Stimulated activated CD4-positive, alpha-beta T cell treated with anti-CD3 and anti-CD28 coated beads, Interleukin-1b, Interleukin-23, amount 100 ng/mL, for 1 hour (primary cell): ENCODE measurements at places on chromosomes 11 and 22.
A peak's percentile ranks its signal among the peaks of the same experiment; 100 is the strongest.

- no peak for DNase-seq
Measured at GRCh38 chr11:45757672-45758071, 47.3 kb upstream of the SLC35C1 start.

DNA sequence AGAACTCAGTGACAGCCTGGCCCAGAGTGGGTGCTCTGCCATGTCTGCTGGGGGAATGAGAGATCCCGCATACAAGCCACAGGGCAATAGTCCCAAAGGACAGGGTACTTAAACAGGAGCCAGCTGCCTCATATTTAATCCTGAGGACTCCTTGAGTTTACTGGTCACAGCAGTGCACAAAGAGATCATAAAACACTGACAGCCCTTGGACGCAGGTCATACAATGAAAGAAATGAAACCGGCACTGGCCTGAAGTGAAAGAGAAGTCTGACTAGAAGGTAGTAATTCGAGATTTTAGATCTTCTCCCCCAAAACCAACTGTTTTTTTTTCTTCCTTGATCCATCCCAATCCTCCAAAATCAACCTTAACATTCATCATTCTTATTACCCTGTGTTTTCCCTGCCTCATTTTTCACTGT lies 299.8 kb upstream of the SYN3 start:
- DNase-seq, result no peak

- DNase-seq, result no peak
Measured at GRCh38 chr11:17991783-17992433, 20.9 kb downstream of the SERGEF start.

DNA sequence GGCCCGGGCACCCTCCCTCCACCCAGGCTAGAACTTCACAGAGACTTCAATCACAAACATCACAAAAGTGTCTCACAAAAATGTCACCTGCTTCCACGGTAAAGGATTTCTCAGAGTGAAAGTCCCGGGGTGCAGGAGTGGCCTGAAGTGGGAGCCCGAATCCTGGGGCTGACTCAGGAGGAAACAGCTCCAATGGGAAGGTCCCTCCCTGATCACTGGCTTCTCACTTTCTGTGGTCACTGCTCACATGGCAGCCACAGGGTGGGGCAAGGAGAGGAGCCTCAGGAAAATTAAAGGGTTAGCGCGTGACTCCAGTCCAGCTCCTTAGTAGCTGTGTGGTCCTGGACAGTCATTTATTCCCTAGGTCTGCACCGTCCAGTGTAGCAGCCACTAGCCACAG lies 564.5 kb upstream of the B3GAT1 start:
- no peak for DNase-seq

GRCh38 chr11:19193916-19194315 lies 7.9 kb downstream of the CSRP3 start:
- no peak for DNase-seq

GRCh38 chr11:19811380-19811779 lies 98.7 kb downstream of the NAV2 start:
- no peak for DNase-seq

DNA sequence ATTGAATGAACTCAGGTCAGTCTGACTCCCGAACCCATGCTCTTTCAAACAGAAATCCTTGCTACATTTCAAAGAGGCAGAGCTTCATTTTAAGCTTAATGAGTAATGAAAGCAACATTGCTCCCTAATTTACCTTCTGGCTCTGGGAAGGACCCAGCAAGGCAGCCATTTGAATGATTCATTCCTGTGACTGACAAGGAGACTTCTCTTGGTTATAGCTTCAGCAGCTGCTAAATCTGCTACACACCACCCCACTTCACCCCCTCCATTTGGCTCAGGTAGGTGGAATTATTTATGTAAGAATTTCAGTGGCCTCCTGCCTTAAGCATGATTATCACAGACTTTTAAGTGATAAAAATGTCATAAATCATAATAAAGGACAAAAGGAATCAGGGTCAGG lies 117.7 kb downstream of the KCNC1 start:
- no peak for DNase-seq

GRCh38 chr11:96218006-96218405 lies 125.0 kb downstream of the MAML2 start:
- no peak for DNase-seq

DNA sequence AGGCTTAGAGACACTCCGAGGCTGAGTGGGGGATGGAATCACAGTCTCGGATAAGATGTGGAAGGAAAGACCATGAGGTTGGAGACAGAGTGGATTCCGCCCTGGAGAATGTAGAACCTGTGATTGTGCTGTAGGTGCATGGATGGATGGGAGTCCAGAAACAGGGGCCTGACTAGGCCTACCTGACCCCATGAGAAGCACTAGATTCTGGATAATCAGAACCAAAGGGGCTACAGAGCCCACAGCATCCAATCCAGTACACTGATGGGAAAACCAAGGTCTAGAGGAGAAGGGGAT lies 32.3 kb upstream of the FCHSD2 start:
- no peak for DNase-seq

DNA sequence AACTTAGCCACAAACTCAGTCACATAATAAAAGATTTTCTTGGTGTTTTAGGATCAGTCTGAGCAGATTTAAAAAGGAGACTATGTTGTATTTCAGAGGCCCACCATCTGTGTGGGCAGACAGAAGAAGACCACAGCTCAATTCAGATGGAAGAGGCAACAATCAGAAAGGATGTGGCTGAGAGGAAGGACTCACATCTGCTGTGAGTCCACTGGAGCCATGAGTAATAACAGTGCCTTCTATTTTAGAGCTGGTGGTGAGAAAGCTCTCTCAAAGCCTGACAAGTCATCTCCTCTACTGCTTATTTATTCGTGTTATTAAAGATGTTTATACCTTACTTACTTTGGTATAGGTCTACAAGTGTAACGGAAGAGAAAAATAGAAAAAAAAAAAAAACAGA lies 357.2 kb downstream of the OPCML start:
- DNase-seq, result no peak

DNA sequence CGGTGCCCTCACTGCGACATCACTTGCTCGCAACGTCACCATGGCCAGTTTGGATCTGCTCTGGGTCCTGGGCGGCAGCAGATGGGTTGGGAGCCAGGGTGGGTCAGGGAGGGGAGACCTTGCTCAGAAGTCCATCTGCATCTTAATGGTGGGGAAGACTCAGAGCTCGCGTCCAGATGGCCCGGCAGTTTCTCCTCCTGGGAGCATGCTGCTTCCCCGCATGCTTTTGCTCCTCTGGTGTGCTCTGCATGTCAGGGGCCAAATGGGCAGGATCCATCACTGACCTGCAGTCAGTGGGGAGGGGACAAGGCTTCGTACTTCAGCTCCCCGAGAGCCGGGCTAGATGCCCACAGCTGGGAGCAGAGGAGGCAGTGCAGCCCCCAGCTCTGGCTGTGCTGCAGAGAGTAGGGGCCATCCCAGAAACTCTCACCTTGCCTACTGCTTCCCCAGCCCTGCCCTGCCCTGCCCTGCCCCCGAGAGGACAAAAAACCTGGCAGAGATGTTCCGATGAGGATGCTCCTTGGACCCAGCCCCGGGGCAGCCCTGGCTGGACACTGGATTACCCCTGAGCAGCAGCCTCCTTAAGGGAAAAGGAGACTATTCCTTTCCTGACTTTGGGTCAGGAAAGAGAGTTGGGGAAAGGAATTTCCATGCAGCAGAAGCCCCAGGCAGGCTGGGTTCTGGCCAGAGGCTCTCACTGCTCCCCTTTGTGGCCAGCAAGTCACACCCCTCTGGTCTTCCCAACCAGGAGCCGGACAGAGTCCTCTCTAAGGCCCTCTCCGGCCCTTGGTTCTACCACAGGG lies 149.9 kb downstream of the PKNOX2 start:
- DNase-seq, result no peak

- DNase-seq, result no peak
Measured at GRCh38 chr11:109342261-109342660, 79.7 kb upstream of the C11orf87 start.

- no peak for DNase-seq
Measured at GRCh38 chr11:40219401-40219800, 1240.1 kb downstream of the LRRC4C start.

GRCh38 chr11:119573858-119574257 lies 150.9 kb upstream of the THY1 start:
- DNase-seq, result no peak

DNA sequence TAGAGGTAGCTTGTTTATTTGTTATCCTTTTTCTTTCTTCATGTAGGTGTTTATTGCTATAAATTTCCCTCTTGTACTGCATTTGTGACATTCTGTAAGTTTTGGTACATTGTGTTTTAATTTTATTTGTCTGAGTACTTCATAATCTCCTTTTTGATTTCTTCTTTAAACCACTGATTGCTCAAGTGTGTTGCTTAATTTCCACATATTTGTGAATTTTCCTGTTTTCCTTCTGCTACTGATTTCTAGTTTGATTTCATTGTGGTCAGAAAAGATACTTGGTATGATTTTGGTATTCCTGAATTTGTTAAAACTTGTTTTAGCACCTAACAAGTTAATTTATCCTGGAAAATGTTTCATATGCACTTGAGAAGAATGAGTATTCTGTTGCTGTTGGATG lies 15.1 kb downstream of the OR10V1 start:
- DNase-seq, result no peak

DNA sequence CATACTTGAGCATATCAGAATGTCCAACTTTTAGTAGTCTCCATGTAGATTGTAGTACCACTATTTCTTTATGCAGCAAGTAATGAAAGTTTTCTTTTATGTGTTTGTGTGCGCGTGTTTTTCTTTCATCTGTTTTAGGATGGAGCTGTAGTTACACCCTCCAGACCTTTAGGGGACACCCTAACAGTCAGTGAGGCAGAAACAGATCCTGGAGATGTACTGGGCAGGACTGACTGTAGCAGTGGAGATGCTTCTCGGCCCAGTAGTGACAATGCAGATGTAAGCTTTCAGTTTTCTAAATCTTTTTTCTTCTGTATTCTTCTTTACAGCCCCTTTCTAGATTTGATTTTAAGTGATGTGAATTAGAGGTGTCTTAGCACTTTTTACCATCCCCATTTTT lies 79.9 kb upstream of the GRIK4 start:
- no peak for DNase-seq

- DNase-seq, result no peak
Measured at GRCh38 chr22:36818010-36818642, 1.3 kb upstream of the PVALB start.

DNA sequence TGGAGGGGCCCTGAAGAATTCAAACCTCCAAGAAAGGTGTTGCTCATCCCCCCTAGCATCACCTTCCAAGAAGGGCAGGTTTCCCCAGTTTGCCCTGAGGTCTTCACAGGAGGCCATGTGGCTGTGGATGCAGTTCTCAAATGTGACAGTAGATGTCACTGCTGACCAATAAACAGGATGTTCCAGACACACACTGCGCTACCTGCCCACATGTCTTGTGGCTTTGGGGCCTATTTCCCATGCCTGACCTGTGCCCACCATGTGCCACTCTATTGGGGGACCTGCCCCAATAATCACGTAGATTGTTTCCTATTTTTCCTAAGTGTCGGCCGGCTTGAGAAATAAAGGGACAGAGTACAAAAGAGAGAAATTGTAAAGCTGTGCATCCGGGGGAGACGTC lies 4.5 kb downstream of the GSTT2 start:
- DNase-seq, result peak; percentile 37

DNA sequence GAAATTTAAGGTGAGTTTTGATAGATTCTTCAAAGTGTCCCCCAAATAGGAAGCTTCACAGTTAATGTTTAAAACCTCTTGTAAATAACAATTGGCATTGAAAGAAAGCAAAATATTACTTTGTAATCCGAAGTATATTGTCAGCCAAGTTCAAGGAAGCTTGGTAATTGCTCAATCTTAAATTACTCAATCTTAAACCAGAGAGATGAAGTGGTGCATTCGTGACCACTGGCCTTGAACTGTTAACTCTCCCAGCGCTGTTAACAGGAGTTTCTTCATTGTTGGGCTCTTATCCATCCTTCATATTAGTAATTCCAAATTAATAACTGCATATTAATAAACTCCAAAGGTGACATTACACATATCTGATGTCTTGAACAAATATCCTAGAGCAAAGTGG lies 20.6 kb upstream of the FDX1 start:
- DNase-seq, result no peak

GRCh38 chr11:66292543-66293332 lies 1.0 kb downstream of the TMEM151A start:
- DNase-seq, result no peak
